WTC11 (cell line): ENCODE measurements at places on chromosomes 4 and X. TPM values are rescaled to one million over a fixed set of nuclear protein-coding genes. Genes with fewer than 3 reads are reported as not detected.
A peak's percentile ranks its signal among the peaks of the same experiment; 100 is the strongest.

Gene ZNF81
- 8.9 to 12.0 TPM (median 11.9 TPM) in 3 replicates for total RNA-seq

Gene NEUROG2
- 0.09 TPM in 2 of 3 replicates, not detected in the other for total RNA-seq

Gene COX18
- total RNA-seq = 26.9 to 28.9 TPM (median 28.3 TPM) in 3 replicates

Gene FDCSP
- not detected in 3 replicates for total RNA-seq

Gene PALLD
- total RNA-seq = 19.7 to 23.7 TPM (median 20.8 TPM) in 3 replicates

Gene TSPAN5
- total RNA-seq = 19.1 to 22.7 TPM (median 20.8 TPM) in 3 replicates

Gene DGKK
- total RNA-seq = 1.9 to 3.2 TPM (median 2.9 TPM) in 3 replicates

Gene CLOCK
- 18.6 to 18.9 TPM (median 18.6 TPM) in 3 replicates for total RNA-seq

Gene MAGEE2
- 0.15 to 0.18 TPM in 2 of 3 replicates, not detected in the other for total RNA-seq

- no peak for DNase-seq
Measured at GRCh38 chr4:123443401-123444289, 47.0 kb downstream of the SPRY1 start.

- no peak for DNase-seq
Measured at GRCh38 chr4:146932116-146932515, 13.5 kb downstream of the TTC29 start.

GRCh38 chrX:101693476-101693875 lies 33.8 kb upstream of the ARMCX2 start:
- DNase-seq = no peak

GRCh38 chr4:160864253-160864652 lies 1299.5 kb downstream of the FSTL5 start:
- no peak for DNase-seq

- peak; percentile 71 for DNase-seq
Measured at GRCh38 chr4:30719454-30720020, 632 bp upstream of the PCDH7 start.

GRCh38 chr4:38138363-38138762 lies 178.2 kb downstream of the PTTG2 start:
- DNase-seq = no peak

GRCh38 chr4:180617196-180617595 lies 1626.0 kb upstream of the TENM3 start:
- DNase-seq = no peak

GRCh38 chr4:81796790-81797528 lies 325.3 kb upstream of the RASGEF1B start:
- DNase-seq = no peak

DNA sequence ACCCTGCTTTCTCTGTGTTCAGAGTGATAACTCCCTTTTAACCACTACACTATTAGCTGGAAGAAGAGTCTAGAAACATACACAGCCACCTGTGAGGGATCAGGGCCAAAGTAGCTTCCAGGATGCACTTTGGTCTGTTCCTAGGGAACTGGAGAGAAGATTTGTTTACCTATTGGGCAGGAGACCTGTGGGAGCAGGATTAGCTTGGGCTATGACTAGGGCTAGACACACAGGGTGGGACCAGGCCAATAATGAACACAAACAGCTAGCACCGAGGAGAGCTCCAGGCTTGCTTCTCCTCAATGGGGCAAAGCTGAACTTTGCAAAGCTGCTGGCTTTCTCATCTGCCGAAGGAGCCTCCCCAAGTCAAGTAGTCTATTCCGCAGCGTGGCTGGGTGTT lies 24.4 kb upstream of the MAP7D3 start:
- no peak for DNase-seq

- DNase-seq = no peak
Measured at GRCh38 chr4:123121241-123121907, 199.0 kb upstream of the NUDT6 start.

GRCh38 chrX:100979881-100980607 lies 10.5 kb downstream of the ARL13A start:
- DNase-seq = no peak

DNA sequence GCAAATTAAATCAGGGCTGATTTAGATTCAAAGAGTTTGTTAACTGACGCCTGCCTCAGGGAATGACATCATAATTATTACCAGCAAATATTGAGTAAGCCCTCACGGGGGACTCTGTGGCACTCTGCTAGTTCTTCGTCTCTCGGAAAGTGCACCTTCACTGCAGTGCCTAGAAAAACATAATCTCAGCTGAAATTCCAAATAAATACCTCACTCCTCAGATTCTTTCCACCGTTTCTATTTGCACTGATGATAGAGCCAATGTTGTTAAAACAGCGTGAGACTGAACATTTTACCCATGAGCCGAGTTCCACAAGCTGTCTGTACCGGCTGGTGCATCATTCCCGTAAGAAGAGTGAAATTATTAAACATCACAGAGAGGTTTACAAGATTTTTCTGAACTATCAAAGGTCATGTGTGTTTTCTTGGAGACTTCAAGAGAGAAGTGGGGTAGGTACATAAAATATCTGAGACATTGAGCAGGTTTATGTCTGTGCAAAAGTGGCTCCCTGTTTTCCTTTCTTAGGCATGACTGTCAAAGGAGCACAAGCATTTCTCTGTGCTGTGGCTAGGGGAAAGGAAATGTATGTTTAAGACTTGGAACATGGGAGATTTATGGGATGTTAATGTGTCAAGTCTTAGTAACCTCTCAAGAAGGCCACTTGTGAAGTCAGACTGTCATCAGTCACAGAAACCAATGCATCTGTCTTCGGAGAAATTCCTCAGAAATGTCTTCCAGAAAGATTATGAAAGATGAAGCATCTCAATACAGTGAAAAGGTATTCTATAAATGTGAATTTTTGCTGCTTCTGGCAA lies 119.6 kb downstream of the CBLL2 start:
- no peak for DNase-seq

- DNase-seq = peak; percentile 61
Measured at GRCh38 chrX:3345281-3346191, 916 bp downstream of the MXRA5 start.

DNA sequence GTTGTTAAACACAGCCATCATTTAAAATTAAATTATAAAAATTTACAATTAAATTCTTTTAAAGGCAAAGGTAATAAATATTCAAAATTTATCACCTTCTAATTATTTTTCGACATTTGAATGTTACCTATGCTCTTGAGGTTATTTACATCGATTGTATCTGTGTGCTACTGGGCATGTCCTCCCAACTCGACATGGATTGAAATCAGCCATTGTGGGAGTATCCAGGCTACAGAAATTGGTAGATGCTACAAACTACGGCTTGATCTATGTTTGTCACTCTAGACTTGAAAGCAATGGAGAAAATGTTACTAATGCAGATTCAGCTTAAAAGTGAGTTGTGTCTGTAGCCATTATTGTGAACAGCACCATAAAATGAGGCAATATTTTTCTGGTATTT lies 2.5 kb upstream of the VBP1 start:
- no peak for DNase-seq

GRCh38 chrX:121254336-121254735 lies 206.9 kb downstream of the GLUD2 start:
- DNase-seq = no peak

- peak; percentile 50 for DNase-seq
Measured at GRCh38 chrX:102154218-102154860, 1.4 kb downstream of the BEX5 start.

DNA sequence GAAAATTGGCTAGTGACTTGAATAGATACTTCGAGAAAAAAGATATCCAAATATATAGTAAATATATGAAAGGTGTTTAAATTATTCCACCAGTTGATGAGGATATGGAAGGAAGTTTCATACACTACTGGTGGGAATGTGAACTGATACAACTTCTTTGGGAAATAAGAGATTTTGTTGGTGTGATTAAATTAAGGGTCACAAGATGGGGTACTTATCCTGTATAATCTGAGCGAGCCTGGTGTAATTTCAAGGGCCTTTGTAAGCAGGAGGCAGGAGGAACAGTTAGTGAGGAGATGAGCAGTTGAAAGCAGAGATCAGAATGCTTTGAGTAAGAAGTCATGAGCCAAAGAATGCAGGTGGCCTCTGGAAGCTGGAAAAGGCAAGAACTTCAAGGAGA lies 192.2 kb downstream of the KCTD8 start:
- no peak for DNase-seq

DNA sequence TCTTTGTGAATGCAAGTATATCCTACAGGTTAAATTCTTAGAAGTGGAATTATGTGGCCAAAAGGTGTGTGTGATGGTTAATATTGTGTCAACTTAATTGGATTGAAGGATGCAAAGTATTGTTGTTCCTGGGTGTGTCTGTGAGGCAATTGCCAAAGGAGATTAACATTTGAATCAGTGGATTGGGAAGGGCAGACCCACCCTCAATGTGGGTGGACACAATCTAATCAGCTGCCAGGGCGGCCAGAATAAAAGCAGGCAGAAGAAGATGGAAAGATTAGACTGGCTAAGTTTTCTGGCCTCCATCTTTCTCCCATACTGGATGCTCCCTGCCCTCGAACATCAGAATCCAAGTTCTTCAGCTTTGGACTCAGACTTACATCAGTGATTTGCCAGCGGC lies 76.2 kb upstream of the GBA3 start:
- DNase-seq = no peak

- DNase-seq = no peak
Measured at GRCh38 chrX:8183346-8183745, 12.3 kb upstream of the VCX2 start.

- no peak for DNase-seq
Measured at GRCh38 chr4:3368841-3369760, 72.7 kb upstream of the HGFAC start.

- DNase-seq = no peak
Measured at GRCh38 chr4:81746773-81747172, 275.1 kb upstream of the RASGEF1B start.

DNA sequence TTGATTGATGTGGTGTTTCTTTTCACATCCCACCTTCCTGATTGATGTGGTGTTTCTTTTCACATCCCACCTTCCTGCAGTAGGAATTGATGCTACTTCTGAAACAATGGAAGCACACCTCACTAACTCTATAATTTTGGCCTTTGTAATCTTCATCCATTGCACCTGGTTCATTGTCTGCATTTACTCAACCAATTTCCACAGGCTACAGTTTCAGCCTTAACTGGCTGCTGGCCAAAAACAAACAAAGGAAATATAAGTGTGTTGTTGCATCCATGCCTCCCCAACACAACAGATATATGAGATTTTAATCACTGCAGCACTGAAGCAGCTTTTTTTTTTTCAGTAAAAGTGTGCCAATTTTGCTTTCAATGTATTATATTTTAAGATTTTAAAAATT lies 867.6 kb upstream of the PCDH7 start:
- DNase-seq = no peak

DNA sequence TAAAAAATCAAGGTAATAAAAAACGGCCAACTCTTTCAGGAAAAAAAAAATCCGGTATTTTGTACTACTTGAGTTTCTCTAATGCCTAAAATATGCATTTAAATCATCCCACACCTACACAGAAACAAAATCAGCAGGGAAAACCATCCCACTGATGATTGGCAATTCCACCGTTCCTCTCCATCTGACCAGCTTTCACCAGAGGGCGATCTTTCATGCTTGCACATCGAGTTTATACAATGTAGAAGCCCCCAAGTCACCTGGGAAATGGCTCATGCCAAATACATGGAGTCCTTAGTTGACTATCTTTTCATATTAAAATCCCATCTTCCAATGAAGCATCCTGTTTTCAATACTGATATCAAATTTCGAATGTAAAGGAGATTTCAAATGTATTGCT lies 69.2 kb downstream of the PTCHD1 start:
- DNase-seq = peak; percentile 10
